Transverse colon (tissue), 4 donors: ENCODE measurements at places on chromosomes 13 and 19. TPM values are rescaled to one million over a fixed set of nuclear protein-coding genes. Genes with fewer than 3 reads are reported as not detected.

DNA sequence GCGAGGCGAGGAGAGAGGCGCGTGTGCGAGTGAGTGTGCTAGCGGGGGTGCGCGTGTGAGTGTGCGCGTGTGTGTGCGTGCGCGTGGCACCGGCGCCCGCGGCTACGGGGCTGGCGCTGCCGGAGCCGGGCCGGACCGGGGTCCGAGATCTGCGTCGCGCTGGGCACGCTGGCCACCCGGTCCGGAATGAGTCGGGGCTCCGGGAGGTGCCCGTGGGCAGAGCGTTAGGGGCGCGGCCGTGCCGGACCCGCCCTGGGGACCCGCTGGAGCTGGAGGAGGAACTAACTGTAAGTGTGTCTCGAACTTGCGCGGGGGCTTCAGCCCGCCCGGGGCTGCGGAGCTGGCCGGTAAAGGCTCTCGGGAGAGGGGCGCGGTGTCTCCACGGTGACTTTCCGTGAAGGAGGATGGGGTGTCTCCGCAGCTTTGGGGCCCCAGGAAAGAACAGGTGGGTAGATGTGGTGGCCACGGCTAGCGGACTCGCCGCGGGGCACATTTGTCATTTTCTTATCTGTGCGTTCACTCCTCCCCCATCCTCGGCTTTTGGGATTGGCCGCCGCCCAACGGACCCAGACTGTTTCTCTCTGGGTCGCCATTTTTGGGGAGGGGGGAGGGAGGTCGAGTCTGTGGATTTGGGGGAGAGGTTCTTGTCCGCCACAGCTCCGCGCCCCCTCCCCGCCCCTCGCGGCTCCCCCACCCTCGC is 10.1 kb upstream of the SOX1 start:
- H3K36me3 ChIP-seq = no peaks in the 10 kb centered on the region
- DNase-seq = no peak
- H3K27ac ChIP-seq = no peak overlapping the region
- peaks cover 100% of the 10 kb centered on the region for H3K27me3 ChIP-seq

DNA sequence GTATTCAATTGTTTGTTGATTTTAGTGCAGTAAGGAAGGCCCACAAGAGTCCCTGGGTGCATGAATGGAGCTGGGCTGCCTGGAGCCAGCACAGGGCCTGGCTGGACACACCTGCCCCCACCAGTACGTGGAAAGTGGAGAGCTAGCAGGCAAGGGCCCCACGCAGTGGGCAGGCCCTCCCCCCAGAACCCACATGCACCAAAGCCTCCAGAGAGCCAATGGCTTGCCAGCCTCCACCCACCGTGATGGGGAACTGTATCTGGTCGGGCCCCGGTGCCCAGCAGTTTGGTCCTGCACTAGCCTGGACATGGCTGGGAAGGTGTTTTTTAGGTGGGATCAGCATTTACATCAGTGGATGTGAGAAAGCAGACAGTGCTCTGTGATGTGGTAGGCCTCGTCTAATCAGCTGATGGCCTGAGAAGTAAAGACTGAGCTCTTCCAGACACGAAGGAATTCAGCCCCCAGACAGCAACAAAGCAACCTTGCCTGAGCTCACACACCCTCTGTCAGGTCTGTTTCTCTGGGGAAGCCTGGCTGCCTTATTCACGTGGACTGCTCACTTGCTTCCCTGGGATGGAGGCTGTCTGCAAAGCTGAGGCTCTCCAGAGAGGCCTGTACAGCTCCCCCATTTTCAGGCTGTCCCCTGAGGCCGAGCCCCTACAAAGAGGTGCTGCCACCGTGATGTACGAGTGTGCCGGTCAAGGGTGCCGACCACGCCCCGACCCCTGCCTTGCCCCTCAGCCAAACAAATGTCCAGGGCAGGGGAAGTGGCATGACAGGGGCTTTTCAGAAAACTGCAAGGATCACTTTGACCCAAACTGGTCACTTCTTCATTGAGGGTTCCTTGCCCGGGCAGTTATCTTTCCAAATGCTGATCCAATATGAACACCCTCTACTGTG is 27.5 kb downstream of the RAB20 start:
- peaks cover 14% of the 10 kb centered on the region for H3K4me1 ChIP-seq
- no peak overlapping the region for H3K27ac ChIP-seq
- no peak for DNase-seq
- H3K36me3 ChIP-seq = no peaks in the 10 kb centered on the region
- no peak overlapping the region for H3K4me3 ChIP-seq

GRCh38 chr13:48505597-48506091 is 27.2 kb downstream of the RCBTB2 start:
- no peaks in the 10 kb centered on the region for H3K27me3 ChIP-seq
- no peaks in the 10 kb centered on the region for H3K36me3 ChIP-seq
- no peaks in the 10 kb centered on the region for H3K4me1 ChIP-seq
- peak; percentile 41 for DNase-seq
- no peak overlapping the region for H3K4me3 ChIP-seq

DNA sequence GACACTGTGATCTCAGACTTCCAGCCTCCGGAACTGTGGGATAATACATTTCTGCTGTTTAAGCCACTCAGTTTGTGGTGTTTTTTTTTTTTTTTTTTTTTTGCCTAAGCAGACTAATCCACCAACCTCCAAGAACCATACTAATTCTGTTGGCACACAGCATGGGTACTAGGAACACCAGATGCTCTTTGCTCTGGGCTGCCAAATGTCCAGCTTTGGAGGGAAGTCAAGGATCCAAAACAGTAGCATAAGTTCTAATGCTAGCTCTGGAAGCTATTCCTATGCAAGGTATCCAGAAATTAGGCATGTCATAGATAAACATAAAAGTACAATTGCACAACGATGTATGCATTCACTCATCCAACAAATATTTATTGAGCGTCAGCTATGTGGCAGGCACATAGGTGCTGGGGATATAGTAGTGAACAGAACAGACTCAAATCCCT is 64.5 kb upstream of the WDFY2 start:
- no peaks in the 10 kb centered on the region for H3K27me3 ChIP-seq
- no peak for DNase-seq
- H3K4me3 ChIP-seq = no peak overlapping the region
- H3K36me3 ChIP-seq = no peaks in the 10 kb centered on the region

DNA sequence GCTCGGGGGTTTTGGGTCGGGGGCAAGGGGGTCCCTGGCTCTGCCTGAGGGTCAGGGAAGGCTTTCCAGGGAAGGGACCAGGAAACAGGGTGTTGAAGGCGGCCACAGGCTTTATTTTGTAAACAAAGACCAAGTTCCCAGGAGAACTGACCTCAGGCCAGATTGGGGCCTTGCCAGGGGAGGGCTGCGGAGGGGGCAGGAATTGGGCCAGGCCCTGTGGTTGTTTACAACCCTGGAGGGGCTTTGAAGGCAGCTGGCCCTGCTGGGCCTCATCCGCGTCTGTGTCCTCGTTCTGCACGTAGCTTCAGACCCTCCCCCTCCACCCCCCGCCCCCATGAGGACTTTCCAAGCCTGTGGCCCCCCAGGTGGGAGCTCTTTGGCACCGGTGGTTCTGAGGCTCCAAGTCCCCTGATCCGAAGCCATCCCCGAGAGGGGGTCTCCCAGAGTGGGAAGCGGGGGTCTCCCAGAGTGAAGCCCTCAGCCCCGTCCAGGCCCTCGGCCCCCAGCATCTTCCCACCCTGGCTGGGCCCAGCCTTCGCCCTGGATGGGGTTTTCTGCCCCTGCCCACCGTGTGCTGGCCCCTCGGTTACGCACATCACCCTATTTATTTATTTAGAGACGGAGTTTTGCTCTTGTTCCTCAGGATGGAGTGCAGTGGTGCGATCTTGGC is 13.5 kb upstream of the BSG start:
- H3K4me3 ChIP-seq = no peak overlapping the region
- no peaks in the 10 kb centered on the region for H3K36me3 ChIP-seq
- peaks cover 14% of the 10 kb centered on the region for H3K4me1 ChIP-seq
- no peaks in the 10 kb centered on the region for H3K27me3 ChIP-seq

- DNase-seq = no peak
- no peaks in the 10 kb centered on the region for H3K36me3 ChIP-seq
- H3K4me1 ChIP-seq = peaks cover 4% of the 10 kb centered on the region
- no peak overlapping the region for H3K27ac ChIP-seq
- no peak overlapping the region for H3K4me3 ChIP-seq
Measured at GRCh38 chr19:35773020-35773806, 2.2 kb upstream of the ARHGAP33 start.

- no peaks in the 10 kb centered on the region for H3K36me3 ChIP-seq
- peaks cover 91% of the 10 kb centered on the region for H3K4me1 ChIP-seq
- H3K27ac ChIP-seq = peak overlapping the region; percentile 94
- no peaks in the 10 kb centered on the region for H3K27me3 ChIP-seq
- DNase-seq = no peak
Measured at GRCh38 chr19:38679839-38680238, 32.4 kb downstream of the ACTN4 start.

GRCh38 chr19:33767898-33768413 is 28.7 kb upstream of the KCTD15 start:
- no peaks in the 10 kb centered on the region for H3K4me1 ChIP-seq
- H3K27ac ChIP-seq = no peak overlapping the region
- no peak for DNase-seq
- H3K27me3 ChIP-seq = peaks cover 8% of the 10 kb centered on the region

DNA sequence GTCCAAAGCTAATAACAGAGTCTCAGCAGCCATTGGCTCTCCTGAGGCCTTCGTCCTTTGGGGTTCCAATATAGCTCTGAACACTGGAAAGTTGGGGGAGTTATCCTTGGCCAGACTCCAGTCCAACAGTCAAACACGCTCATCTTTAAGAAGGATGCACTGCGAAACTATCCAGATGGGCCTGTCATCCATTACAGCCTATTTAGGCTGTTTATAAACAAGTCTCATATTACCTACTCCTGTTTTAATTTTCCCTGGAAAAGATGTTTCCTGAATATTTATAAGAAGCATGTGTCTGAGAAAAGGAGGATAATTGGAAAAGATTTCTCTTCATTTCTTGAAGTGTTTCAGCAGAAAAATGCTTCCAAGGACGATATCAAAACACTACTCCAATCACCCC is 170.7 kb downstream of the DCT start:
- no peaks in the 10 kb centered on the region for H3K36me3 ChIP-seq
- H3K4me1 ChIP-seq = peaks cover 5% of the 10 kb centered on the region
- H3K4me3 ChIP-seq = no peak overlapping the region
- no peak overlapping the region for H3K27ac ChIP-seq

DNA sequence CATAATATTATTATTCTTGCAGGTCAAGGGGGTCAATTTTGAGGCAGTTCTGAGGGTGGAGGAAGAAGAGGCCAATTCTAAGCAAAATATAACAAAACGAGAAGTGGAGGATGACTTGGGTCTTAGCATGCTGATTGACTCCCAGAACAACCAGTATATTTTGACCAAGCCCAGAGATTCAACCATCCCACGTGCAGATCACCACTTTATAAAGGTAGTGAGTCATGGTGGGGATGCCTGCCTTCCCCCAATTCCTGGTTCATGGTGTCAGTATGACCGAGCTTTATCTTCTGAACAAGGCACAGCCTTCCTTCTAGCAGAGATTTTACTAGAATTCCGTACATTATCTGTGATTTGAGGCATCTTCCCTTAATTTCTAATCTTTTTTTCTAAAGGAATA is 9.4 kb upstream of the DCUN1D2 start:
- no peaks in the 10 kb centered on the region for H3K27me3 ChIP-seq
- no peaks in the 10 kb centered on the region for H3K4me1 ChIP-seq
- no peaks in the 10 kb centered on the region for H3K36me3 ChIP-seq

DNA sequence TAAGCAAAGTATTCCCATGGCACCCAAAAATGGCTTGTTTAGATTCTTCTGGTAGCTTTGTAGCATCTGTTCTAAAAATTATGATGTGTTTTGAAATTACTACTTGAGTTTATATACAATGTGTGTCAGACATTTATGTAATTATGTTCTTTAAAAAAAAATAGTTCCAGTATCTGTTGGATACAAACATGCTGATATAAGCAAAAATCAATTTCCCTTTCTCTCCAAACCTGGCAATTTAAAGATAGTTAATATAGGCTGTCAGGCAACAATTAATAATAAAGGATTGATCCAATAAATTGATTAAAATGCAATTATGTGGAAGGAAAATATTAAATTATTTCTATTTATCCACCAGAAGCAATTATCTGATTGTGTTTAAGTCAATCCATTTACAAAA is 41.7 kb downstream of the OXGR1 start:
- no peaks in the 10 kb centered on the region for H3K4me1 ChIP-seq
- no peak overlapping the region for H3K27ac ChIP-seq
- no peaks in the 10 kb centered on the region for H3K36me3 ChIP-seq
- no peak overlapping the region for H3K4me3 ChIP-seq

DNA sequence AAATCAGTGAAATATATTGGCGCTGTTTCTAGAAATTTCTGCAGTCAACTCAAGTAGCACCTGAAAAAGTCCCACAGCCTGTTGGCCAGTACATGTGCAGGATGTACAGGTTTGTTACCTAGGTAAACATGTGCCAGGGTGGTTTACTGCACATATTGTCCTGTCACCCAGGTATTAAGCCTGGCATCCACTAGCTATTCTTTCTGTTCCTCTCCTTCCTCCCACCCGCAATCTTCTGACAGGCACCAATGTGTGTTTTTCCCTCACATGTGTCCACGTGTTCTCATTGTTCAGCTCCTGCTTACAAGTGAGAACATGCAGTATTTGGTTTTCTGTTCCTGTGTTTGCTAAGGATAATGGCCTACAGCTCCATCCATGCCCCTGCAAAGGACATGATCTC is 13.1 kb upstream of the SCEL start:
- H3K27ac ChIP-seq = no peak overlapping the region
- DNase-seq = no peak
- H3K4me3 ChIP-seq = no peak overlapping the region
- no peaks in the 10 kb centered on the region for H3K36me3 ChIP-seq
- H3K27me3 ChIP-seq = no peaks in the 10 kb centered on the region

The LSR gene
- total RNA-seq = 211 TPM

The SOX1 gene
- not detected for total RNA-seq

The ZNF383 gene
- 9.5 TPM for total RNA-seq
